HCEC 1CT (cell line): ENCODE measurements at places on chromosomes 2 and 18.

GRCh38 chr2:43462866-43463641 lies 132.8 kb downstream of the THADA start:
- DNase-seq: no peak

DNA sequence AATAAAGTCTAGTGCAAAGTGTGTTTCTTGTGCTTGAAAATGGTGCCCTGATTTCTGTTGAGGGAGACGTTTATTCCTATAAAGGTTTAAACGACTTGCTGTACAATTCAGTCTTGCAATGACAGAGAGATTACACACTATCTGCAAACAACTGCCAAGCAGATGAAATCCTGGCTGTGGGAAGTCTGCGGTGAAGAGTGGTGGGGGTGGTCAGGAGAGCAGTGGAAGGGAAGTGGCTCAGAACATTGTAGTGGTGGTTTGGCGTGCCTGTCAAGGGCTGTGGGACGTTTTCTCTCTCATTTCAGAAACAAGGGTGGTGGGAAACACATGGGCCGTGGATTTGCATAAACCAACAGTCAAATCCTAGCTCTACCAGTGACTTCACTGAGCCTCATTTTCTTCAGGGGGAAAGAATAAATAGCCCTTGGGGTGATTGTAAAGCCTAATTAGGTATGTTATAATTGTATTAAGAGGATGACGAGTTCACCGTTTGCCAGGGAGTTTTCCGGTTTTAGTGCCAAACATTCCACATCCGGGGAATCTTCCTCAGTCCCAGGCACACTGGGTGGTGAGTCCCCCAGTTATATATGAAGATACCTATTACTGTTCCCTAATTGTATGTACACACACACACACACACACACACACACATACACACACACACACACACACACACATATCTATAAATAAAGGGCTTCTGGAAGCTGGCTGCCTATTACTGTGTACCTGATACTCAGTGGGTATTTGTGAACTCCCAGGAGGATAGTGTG lies 115.0 kb downstream of the SPTBN1 start:
- peak; percentile 92 for DNase-seq

DNA sequence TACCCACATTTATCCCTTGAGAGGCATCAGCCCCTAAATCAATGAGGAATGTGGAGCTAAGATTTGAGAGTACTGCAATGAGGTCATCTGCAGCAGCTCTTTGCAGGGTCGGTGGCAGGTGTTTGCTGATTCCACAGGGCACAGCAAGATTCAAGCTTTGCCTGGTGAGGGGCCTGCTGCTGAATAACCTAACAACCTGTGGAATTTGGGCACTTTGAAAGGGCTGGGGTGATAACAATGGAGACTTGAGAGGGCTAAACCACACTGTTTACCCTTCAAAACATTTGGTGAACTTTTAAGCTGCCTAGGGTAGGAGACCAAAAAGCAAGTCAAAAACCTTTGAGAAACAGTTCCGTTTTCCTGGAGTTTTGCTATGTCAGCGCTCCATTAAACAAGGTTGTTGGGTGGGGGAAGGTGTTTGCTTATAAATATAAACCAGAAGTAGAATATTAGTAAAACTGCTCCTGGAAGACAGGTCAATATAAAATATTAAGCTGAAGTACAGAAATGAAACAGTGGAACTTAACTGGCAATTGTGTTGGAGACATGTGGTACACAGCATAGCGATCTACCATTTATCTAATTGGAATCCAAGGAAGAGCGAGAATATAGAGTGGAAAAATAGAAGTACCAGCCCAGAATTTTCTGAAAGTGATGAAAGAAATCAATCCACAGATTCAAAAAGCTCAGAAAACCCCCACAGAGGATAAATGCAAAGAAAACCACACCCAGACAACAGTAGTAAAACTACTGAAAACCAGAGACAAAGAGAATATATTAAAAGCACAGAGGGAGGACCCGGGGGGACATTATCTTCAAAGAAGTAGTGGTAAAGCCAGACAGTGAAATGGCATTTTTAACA lies 15.7 kb downstream of the COPS8 start:
- no peak for DNase-seq

- DNase-seq: peak; percentile 86
Observed at GRCh38 chr2:38462121-38462661, 85.1 kb upstream of the ATL2 start.

GRCh38 chr2:106104332-106105062 lies 89.6 kb downstream of the UXS1 start:
- peak; percentile 45 for DNase-seq

GRCh38 chr2:60100034-60100433 lies 453.4 kb downstream of the BCL11A start:
- no peak for DNase-seq
